SK-N-DZ (cell line): ENCODE measurements at places on chromosomes 5 and 9.
A peak's percentile ranks its signal among the peaks of the same experiment; 100 is the strongest.

DNA sequence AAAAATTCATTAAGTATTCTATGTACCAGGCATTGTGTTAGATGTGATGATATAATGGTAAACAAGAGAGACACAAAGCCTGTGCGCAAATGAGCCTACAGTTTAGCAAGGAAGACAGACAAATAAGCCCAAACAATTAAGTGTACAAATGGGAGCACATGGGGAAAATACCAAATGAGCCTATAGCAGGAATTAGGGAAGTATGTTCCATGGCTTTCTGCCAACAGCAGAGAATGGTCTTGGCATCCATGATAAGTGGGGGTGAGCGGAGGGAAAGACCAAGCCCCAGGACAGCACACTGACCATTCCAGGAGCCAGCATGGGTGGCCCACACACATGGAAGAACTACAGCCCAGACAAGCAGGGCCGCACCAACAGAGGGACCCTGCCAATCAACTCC is 369.7 kb downstream of the DEPDC1B start:
- DNase-seq = no peak

DNA sequence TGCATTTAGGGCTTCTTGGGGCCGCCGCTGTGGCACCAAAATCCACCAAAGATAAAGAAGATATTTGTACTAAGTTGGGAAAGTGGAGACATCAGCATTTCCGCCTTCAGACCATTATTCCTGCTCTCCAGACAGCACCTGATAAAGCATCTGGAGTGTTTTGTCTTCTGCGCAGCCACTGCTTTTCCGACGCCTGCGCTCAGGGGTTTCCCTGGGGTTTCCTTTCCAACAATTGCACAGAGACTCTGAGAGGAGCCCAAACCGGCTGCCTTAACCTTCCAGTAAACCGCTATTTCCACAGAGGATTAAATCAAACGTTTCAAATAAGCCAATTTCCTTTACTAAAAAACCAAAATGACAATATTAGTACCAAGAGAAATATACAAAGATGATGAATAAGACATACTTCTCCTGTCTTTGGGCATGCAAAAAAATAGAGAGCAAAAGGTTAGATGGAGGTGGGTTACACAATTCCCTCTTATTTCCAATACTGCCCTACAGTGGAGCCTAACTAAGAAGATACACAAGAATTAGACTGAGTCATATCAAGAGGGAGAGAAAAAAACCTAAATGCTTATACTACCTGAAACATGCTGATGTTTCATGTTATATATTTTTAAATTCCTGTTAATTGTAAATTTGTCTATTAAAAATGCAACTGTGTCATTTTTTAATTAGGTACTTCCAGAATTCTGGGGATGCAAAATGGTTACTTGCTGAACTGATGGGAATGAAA is 98.4 kb downstream of the MAPKAP1 start:
- no peak for DNase-seq

- DNase-seq = no peak
Measured at GRCh38 chr5:74042959-74043358, 417.0 kb downstream of the ARHGEF28 start.

DNA sequence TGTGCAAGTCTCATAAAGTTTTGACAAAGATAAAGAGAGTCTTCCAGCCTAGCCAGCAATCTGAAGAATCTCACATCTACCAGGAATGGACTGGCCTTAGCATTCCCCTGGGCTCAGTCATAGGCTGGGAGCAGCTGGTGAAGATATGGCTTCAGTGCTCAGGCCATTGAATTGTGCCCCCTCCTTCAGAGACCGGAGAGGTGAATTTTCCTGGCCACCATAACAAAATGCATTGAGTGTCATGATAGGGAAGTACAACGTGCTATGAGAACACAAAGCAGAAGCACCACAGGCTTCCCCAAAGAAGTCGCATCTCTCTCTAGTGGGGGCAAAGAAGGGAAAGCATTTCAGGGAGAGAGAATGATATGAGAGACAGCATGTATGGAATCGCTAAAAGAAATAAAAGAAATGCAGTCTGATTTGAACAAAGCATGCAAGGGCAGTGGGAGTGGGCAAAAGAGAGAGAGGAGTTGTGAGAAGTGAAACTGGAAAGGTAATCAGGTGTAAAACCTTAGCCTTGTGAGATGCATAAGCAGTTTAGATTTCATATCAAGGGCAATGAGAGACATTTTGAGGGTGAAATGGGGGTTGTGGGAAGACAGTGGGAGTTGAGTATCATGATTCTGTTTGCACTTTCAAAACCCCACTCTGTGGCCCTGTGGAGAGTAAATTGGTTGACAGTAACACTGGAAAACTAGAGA is 57.1 kb upstream of the NMUR2 start:
- peak; percentile 8 for DNase-seq

- DNase-seq = no peak
Measured at GRCh38 chr5:78004559-78004958, 228.4 kb upstream of the TBCA start.

DNA sequence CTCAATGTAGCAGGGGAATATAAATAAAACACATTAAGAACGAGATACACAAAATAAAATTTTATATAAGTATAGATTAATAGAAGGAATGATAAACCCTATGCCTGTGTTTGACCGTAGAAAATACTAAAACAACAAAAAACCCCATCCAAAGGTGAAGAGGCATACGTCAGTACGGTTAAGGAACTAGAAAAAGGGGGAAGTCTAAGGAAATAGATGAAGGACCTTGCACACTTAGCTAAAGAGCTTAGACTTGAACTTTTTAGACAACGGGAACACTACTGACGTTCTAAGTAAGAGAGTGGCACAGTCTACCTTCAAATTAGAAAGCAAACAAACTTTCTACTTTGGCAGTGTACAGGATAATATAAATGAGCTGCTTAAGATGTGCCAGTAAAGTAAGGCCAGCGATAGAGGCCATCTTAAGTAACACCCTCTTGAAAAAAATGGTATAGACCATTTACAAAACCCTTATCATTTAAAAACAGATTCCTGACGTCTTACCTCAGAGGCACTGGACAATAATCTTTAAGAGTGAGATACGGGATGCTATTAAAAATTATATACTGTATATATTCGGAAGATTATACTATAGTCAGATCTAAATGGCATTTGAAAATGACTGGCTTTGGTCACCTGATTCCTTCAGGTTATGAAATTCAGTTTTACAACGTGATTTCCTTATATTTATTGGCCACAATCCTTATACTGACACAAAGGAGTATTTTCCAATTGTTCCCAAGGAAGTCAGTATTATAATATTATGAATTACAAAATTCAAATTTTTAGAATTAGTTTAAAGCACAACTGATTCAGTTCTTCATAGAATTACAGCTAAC is 8.5 kb downstream of the PANK3 start:
- no peak for DNase-seq

GRCh38 chr5:122259995-122260394 is 52.0 kb upstream of the SNCAIP start:
- DNase-seq = no peak

DNA sequence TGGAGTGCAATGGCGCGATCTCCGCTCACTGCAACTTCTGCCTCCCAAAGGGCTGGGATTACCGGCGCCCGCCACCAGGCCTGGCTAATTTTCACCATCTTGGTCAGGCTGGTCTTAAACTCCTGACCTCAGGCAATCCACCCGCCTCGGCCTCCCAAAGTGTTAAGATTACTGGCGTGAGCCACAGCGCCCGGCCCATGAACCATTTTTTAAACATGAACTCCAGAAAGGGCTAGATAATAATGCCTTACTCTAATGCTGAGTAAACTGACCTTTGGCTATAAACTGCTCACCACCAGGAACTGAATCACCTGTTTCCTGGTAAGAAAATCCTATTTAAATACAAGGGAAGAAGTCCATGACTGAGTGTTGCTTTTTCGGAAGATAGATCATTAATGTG is 23.2 kb upstream of the DAB2 start:
- no peak for DNase-seq

GRCh38 chr5:56291079-56291643 is 58.0 kb upstream of the ANKRD55 start:
- DNase-seq = no peak

DNA sequence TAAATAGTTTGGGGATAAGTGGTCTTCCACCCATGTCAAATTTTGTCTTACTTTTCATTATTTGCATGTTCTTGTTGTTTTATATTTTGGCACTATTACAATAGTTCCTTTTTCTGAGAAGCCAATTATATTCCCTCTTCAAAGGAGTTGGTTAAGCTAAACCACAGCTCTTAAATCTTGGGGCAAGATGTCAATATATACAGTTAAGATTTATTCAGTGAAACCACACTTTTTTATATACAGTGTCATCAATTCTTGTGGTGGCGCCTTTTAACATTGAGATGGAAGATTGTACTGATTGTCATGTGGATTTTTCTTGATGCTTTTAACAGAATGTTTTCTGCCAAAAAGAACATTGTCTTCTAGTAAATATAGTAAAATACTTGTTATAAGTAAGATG is 104.1 kb downstream of the MTREX start:
- no peak for DNase-seq

- no peak for DNase-seq
Measured at GRCh38 chr9:130823435-130823834, 11.6 kb upstream of the ABL1 start.

DNA sequence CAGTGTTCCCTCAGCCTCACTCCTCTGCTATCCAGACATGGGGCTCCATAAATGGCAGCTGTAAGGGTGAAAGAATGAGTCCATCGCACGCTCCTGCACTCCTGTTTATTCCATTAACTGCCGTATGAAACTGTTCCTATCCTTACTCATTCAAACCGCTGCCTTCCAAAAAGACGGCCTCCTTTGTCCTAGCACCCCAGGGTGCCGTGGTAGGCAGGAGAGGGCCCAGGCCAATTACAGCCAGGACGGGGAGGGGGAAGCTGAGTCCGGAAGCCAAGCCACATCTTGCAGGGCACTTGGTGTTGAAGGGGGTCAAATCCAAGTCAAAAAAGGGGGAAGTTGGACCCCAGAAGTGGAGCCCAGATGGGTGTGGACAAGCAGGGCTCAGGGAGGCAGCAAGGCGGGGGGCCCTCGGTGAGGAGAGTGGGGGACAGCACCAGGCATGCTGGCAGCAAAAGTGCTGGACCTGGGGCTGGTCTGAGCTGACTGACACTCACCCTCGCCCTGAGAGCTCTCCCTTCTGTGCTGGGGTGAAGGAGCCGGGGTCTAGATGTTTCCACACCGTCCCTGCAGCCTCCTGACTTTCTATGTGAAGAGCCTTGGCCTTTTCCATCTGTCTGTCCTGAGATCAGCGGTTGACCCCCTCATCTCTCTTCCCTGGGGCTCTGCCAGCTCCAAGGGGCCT is 63.3 kb downstream of the COL23A1 start:
- DNase-seq = no peak

GRCh38 chr9:5624655-5625054 is 4.3 kb upstream of the RIC1 start:
- DNase-seq = no peak

DNA sequence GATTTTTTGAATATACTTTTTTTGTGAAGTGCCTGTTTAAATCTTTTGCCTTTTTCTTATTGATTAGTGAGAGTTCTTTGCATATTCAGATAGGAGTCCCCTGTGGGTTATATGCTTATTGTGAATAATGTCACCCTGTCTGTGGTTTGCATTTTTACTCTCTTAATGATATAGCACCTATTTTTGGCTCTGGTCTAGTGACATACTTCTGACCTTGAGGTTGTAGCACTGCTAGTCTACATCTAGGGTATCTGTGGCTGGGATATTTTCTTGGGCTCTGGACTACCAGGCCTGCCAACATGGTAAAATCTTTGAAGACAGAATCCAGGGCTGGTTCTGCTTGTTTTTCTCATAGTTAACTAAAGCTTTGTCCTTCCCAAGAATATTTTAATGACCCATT is 13.5 kb upstream of the NKX2-5 start:
- DNase-seq = no peak

GRCh38 chr9:71830929-71831328 is 62.6 kb upstream of the CEMIP2 start:
- no peak for DNase-seq

DNA sequence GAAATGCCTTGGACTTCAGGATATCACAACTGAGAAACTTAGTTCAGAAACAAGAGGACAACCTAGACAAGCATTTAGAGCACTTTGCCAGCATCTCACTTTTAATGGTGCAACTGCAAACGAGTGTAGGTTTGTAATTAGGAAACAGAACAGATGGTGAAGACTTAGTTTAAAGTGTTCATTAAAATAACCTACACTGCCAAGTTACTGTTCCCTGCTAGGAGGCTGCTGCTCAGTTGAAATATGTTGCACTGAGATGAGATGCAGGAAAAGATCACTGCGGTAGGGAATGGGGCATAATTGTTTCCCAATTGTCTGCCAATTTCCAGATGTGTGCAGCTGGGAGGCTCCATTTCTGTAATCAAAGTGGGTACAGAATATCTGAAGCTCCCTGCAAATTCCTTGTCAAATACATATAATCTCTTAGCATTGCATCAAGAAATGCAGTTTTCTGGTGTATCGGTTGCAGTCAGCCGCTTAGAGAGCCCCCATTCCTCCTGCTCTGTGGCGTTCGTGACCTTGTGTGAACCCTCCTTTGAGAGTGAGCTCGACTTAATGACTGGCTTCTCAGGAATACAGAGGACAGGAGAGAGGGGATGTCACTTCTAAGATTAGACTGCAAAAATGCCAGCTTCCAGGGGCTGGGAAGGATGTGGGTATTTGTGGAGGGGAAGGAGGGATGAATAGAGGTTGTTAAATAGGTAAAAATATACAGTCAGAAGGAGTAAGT is 448.9 kb downstream of the MED10 start:
- no peak for DNase-seq

GRCh38 chr5:96320797-96321196 is 112.3 kb downstream of the PCSK1 start:
- DNase-seq = no peak

GRCh38 chr5:159310511-159310910 is 19.8 kb downstream of the IL12B start:
- no peak for DNase-seq

DNA sequence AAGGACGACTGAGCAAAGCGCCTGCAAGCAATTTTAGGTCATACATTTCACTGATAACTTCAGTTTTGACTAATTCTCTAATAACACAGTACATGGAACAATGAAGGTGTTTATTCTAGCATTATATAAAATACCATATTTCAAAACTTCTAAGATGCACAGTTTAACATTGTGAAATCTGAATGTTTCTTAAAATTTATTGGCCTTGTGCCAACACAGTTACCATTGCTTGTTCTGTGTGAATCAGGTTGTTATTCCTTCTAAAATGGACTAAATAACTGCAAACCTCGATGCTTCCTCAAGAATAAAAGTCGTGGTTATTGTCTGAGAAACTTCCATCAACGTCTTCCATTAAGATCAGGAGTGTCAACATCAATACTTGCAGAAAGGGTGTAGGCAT is 8.0 kb downstream of the MCC start:
- DNase-seq = no peak

- DNase-seq = no peak
Measured at GRCh38 chr5:180297587-180298282, 5.9 kb upstream of the MAPK9 start.

DNA sequence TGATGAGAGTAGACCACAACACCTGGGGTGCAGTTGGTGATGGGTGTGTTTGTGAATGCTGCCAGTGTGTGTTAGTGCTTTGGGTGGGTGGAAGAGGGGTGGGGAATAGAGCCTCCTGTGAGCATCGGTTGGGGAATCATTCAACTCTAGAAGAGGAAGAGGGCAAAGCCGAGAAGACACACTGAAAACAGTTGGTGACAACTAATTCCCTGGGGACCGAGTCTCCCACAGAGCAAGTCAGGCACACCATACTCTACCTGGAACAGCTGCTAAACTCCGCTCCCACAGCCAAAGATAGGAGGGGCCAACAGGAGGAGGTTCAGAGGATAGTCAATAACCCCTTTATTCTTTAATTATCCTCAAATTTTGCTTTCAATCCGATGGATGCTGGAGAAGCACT is 1.6 kb upstream of the ARHGEF39 start:
- no peak for DNase-seq
